ENCODE measurements at places on chromosomes 6 and 20.

DNA sequence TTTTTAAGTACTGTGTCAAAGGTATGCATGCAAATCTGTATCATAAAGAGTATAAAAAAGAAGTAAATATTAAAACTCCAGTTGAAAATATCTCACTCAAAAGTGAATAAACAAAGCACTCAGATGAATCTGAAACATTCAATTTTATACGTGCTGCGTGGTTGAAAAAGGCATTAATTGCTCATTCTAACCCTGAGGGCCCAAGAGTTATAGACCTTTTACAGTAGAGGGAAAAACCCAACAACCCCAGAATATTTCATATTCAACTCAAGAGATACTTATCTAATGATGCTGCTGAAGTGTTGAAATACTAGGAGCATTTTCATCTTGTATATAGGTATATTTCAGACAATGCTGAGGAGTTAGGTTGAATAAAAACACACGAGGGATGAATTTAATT is 862.8 kb upstream of the CITED2 start:
- DNase-seq, result no peak

GRCh38 chr6:130624046-130624445 is 203.2 kb upstream of the SMLR1 start:
- DNase-seq, result no peak

- no peak for DNase-seq
Observed at GRCh38 chr6:107105511-107106116, 9.7 kb downstream of the BEND3 start.

- no peak for DNase-seq
Observed at GRCh38 chr6:137020776-137021175, 24.0 kb downstream of the IL20RA start.

DNA sequence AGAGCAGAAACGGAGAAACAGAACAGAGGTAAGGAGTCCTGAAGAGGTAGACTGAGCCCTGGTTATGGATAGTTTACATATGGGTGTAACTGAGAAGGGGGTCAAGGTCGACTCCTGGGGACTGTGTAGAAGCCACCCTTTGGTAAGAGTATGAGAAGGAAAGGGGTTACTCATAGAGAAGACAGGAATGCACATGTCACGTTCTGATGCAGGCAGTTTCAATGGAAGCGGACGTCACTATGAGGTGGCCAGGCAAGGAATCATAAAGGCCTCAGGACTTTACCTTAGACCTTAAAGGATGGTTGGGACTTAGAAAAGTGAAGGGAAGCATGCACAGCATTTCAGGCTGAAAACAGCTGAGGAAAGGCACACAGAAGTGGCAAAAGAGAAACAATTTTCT is 25.1 kb downstream of the RGS17 start:
- no peak for DNase-seq

DNA sequence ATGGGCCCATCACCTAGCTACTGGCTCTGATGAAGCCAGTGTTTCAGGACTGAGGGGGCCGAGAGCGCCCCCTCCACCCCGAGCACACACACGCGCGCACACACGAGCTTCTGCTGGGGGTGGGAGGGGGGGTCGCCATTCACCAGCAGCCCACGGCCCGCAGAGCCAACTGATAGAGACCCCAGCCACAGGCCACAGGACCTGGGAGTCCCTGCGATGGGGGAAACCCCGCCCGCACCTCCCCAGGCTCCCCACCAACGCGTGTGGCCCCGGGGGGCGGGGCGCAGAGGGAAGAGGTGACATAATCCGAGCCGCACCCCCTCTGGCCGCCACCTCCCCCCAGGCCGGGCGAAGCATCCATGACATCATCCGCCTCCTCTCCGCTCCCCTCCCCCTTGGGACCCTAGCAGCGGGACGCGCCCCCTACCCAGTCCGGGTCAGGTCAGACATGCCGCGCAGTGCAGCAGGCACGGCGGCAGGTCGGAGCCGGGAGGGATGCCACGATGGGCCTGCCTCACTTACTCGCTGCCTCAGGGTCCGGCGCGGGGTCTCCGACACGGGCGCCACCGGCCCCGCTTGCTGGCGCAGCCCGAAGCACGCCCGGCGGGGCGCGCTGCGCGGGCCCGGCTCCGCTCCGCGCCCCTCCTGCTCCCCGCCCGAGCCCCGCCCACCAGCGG is at the start of gene LZTS3:
TSS of gene LZTS3 (minus strand) at position 617 of the 677 bp plus-strand sequence. CDS start 6,386 bp downstream, outside the sequence.
- no peak for DNase-seq

- DNase-seq, result no peak
Observed at GRCh38 chr6:27772261-27773001, 139.8 kb downstream of the OR2B2 start.

DNA sequence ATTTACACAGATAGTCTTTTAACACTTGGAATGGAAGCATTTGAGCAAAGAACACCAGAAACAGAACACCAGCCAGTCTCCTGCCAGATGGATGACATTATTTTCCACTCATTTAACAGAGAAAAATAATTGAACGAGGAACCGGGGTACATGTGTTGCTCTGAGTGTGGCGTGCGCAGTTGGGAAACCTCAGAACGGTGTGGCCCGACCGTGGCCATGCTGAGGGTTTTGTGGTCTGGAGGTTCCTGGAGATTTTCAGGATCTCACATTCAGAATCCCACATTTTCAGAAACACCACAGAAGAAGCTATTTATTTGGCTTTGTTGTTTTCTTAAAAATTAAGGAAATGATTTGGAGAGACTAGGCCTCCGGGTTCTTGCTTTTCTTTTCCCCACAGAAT is 126.9 kb upstream of the QKI start:
- no peak for DNase-seq

- DNase-seq, result no peak
Observed at GRCh38 chr6:107894809-107895396, 63.1 kb downstream of the SEC63 start.

DNA sequence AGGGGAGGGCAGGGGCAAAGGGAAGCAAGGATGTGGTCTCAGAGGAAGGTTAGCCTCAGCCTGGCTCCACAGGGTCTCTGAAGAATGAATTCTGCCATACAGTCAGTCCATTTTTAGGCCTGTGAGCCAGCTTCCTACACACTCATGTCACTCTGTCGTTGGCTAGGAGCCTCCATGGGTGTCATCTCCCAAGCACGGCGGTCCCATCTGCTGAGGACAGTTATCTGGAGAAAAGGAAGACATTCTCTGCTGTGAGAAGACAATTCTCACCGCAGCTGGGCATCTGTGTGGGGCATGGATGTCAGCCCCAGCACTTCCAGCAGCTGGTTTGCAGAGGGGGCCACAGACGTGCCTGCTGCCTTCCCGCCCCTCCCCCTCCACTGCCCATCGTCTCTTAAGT is 167.6 kb downstream of the LINC00237 start:
- no peak for DNase-seq

DNA sequence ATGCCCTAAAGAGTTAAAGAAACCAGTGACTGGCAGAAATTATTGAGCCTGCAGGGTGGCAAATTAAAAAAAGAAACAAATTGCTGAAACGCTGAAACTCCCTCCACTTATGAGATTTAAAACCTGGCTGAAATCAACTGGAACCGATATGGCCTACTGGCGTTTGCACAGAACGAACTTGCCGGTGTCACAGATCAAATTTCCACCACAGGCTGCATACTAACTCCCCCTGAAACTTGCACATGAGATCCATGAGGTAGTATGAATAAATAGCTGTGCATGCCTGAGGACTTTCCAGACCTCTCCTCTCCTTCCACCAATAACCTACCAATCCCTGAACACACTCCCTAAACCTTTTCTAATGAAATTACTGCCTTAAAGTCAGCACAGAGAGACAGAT is 150.4 kb downstream of the RNGTT start:
- DNase-seq, result no peak

GRCh38 chr6:55494411-55494810 is 84.6 kb downstream of the HMGCLL1 start:
- DNase-seq, result no peak

DNA sequence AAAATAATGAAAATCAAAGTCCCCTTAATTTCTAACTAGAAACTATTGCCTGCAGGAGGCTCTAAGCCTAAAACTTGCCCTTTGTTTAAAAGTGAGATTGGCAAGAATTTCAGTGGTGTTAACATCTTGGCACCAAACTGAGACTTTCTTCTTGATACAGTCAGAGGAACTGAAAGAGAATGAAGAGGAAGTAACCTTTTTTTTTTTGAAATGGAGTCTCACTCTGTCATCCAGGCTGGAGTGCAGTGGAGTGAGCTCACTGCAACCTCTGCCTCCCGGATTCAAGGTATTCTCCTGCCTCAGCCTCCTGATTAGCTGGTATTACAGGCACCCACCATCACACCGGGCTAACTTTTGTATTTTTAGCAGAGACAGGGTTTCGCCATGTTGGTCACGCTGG is 3.6 kb downstream of the DOP1A start:
- no peak for DNase-seq

DNA sequence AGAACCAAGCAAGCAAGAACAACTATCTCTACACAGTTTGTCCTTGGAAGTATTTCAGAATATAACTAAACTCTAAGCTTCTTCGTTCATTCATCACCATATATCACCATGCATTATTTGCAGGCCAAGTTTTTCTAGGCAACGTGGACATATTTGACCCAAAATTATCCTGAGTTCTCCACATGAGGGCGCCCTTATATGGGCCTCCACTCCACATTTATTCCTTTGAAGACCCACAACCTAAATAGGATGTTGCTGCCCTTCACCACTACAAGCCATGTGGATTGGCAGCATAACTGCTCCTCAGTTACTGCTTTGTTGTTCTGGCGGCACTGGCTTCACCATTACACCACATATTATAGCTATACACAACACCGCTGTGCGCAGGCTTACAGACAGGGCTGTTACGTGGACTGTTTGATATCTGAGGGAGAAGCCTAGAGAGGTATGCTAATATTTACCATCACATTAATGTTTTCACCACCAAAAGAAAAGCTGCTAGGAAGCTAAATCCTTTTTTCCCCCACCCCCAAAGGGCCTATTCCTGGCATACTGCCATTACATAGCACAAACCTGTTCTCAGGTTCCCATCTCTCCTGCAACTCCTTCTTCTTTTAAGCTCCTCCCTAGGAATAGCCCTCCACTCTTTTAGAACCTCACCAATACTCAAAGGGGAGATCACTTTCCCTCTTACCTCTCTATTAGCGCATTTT is 411.7 kb downstream of the C6orf118 start:
- no peak for DNase-seq

- DNase-seq, result no peak
Observed at GRCh38 chr6:1702580-1703051, 92.9 kb downstream of the FOXC1 start.

- no peak for DNase-seq
Observed at GRCh38 chr20:8304124-8304816, 172.2 kb downstream of the PLCB1 start.

GRCh38 chr6:44837741-44838140 is 450.2 kb downstream of the CDC5L start:
- no peak for DNase-seq

DNA sequence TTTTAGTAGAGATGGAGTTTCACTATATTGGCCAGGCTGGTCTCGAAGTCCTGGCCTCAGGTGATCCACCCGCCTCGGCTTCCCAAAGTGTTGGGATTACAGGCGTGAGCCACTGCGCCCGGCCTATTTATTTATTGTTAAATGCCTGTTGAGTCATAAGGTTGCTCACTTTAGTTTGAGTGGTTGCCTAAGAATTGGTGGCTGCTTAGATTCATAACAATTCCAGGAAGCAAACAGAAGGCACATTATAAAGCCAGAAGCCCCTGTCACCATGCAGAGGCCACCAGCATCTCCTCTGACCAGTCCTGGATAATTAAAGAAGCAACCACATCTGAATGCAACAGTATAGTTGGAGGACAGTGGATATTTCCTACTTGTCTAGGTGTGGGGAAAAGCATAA is 24.0 kb upstream of the ARMH2 start:
- DNase-seq, result no peak

- DNase-seq, result no peak
Observed at GRCh38 chr6:169424149-169424804, 170.6 kb upstream of the THBS2 start.

DNA sequence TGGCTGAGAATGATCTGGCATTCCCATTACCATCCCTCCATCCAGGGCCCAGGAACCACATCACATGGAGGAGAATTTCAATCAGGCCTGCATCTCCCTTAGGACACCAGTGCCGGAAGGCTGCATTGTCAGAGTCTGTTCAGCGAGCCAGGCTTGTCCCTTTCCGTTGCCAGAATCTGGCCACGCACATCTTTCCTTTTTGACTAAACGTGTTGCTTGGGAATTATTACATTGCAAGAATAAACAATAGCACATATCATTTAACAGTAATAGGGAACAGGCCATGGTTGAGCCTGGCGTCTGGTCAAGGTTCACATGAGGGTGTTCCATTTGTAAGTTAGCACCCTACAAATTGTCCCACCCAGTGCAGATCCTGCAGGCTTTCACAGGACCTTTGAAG is 42.8 kb downstream of the SOBP start:
- DNase-seq, result no peak

DNA sequence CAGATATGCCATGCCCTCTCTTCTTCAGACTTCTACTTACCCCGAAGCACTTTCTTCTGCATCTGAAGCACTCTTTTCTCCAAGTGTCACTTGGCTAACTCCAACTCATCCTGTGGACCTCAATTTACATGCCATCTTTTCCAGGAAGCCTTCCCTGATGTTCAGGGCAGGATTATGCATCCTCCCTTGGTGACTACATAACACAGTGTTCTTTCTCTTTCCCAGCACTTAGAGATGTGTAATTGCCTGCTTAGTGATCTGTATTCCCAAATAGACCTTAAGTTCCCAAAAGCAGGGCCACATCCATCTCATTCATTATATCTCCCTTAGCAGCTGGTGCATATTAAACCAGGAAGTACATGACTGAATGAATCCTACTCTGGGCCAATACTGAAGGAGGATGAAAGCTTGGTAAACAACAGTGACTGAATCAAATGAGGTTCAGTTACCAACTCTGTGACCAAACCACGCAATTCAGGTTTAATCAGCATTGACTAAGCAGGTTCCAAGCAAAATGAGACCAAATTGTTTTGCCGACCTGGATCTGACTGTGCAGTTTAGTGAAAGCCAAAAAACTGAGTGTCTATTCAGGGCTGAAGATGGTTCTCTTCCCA is 121.4 kb upstream of the TCF21 start:
- no peak for DNase-seq

GRCh38 chr20:41081276-41081814 is 52.7 kb downstream of the TOP1 start:
- DNase-seq, result no peak

DNA sequence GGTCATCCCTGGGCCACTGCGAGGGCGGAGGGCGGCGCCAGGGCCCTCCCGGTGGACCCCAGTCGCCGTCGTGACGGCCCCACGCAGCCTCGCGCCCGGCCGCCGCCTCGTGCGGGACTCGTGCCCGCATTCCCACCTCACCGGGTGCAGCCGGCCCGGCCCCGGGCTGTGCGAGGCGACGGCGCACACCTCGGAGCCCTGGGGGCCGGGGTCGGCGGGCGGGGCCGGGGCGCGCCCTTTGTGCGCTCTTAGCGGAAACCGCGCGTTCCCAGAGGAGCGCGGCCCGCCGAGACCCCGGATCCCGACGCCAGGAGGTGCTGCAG is 5.5 kb upstream of the DLL1 start:
- no peak for DNase-seq

GRCh38 chr6:77425671-77426070 is 37.6 kb downstream of the HTR1B start:
- DNase-seq, result no peak

GRCh38 chr6:137884149-137884909 is 17.3 kb downstream of the TNFAIP3 start:
- DNase-seq, result no peak

Data from smooth muscle cell of the brain vasculature (primary cell).